Activated CD8-positive, alpha-beta memory T cell treated with anti-CD3 and anti-CD28 coated beads, Interleukin-2, amount 10 ng/mL, durations not matched to agents 7 days and 5 days (primary cell): ENCODE measurements at places on chromosomes 7 and 10. TPM values are rescaled to one million over a fixed set of nuclear protein-coding genes. Genes with fewer than 3 reads are reported as not detected.
A peak's percentile ranks its signal among the peaks of the same experiment; 100 is the strongest.

Gene PDE6C
- not detected for total RNA-seq

Gene MYOF
- 5.5 TPM for total RNA-seq

Gene DGKI
- total RNA-seq = 2.2 TPM

GRCh38 chr7:35258125-35258867 is 4.4 kb upstream of the TBX20 start:
- DNase-seq = no peak

Gene GDF10
- total RNA-seq = 0.45 TPM

Gene MCM7
- total RNA-seq = 409 TPM

Gene RPEL1
- not detected for total RNA-seq

DNA sequence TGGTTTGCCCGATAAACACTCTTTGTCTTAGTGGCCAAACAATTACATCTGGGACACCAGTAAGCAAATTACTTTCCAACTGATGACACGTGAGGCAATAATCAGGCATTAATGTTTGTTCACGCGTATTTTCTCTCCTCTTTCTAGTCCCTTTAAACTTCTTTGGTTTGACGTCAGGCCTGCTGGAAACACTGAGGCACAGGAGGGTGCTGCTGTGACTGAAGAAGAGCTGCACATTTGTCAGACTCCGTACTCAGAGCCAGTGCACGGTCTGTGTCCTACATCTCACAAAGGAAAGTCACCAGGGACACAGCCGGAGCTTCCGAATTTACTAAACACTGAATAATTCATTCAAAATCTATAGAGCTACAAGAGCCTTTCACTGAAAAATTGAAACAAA is 57.6 kb upstream of the ANAPC16 start:
- no peak for DNase-seq

DNA sequence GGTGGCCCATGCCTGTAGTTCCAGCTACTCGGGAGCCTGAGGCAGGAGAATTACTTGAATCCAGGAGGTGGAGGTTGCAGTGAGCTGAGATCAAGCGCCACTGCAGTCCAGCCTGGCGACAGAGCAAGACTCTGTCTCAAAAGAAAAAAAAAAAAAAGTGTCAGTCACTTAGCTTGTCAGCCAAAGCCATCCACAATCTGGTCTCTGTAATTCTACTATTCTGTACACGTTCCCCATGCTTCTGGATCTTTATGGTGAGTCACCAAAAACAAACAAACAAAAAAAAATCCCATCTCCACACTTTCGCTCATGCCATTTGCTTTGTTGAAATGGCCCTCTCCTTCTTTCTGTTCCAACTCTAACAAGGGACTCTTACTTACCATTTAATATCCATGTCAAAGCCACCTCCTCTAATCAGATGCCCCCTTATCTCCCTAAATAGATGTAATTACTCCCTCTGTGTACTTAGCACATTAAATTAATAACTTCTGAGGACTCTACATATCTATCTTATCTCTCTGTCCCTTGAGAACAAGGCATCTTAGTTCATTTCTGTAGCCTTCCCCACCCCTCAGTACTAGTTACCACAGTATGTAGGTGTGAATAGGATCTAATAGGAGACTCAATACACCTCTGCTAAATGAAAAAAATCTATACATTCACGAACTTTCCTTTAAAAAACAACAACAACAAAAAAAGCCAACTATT is 128.4 kb downstream of the ELMO1 start:
- DNase-seq = no peak

DNA sequence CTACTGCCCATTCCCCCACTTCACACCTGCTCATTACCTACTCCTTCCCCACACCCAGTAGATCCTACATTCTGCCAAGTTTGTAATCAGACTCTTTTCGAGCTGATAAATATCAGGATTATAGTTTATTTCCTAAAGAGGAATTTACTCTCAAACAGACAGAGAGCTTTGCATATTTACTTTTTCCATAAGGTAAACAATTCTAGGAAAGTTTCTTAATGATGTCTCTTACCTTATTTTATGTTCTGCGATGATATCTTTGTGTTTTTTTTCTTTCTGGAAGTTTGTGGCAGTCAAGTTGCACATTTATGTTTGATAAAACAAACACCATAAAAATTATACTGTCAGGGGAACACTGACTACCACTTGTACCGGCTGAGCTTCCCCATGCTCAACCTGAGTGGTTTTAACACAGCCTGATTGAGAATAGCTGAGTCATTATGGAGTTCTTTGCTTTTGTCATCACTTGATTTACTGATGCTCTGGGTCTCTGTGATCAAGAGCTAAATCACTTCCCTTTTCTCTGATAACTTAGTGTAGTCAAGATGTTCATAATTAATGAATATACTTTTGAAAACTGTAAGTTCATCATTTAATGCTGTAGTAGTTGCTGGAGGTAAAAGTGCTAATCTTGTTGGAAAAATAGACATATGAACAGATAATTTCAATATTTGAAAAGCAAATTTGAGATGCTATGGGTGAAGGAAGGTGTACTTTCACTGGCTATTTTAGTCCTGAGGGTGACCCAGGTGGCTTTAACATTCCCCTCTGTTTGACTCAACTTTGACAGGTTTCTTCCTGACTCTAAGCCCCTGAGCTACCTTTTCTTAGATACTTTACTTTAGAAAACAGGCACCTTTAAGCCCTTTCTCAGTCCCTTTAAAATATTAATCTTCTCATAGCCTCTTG is 1034.5 kb upstream of the LRRTM3 start:
- DNase-seq = no peak

DNA sequence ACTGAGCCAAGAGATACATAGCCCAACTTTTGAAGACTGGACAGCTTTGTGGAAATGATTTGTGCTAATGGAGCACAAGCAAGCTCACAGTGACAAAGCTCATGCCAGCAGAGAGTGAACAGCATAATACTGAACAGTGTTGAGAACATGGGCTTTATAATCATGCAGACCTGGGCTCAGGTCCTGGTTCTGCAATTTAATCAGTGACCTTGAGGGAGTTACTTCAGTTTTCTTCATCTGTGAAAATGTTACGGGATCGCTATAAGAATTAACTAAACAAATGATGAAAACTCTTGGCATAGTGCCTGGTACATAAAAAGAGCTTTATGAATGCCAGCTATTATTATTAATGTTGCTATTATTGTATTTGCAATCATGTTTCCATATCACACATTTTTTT is 690.5 kb upstream of the LRRN3 start:
- no peak for DNase-seq

DNA sequence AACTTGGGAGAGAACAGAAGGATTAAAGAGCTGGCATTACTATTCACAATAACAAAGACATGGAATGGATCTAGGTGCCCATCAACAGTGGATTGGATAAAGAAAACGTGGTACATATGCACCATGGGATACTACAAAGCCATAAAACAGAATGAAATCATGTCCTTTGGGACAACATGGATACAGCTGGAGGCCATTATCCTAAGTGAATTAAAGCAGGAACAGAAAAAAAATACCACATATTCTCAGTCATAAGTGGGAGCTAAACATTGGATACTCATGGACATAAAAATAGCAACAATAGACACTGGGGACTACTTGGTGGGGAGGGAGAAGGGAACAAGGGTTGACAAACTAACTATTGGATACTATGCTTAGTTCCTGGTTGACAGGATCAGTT is 133.2 kb upstream of the ITGB1 start:
- DNase-seq = no peak

DNA sequence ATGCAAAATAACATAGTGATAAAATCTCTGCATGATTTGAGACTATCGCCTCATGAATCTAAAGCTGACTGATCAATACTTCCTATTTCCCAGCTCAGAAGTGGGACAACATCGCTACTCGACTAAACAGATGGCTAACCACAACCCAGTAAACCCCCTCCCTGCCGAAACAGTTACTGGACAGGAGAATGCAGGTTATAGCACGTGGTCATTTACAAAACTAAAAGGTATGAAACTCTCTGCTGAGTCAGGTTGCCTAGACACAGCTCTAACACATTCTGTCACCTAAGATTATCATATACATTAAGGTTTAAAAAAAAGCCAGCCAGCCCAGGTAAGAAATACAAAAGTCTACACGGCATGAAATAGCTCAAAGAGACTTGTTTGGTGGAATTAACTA is 64.0 kb downstream of the CTBP2 start:
- no peak for DNase-seq

Gene LDB3
- total RNA-seq = 0.05 TPM

DNA sequence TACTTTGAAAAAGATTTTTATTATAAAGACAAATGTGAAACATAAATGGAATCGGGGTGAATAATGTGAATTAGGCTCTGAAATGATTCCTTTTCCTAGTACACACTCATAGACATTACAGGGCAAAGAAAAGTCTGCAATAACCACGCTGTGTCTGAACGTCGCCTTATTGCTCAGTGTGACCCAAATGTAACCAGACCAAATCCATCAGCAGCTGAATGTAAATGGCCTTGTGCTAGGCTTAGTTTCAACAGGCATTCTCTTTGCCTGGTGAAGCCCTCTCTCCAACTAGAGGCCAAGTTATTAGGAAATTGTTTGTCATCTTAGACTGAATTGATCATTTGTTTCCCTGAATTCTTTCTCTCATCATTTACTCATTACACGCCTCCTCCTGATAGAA is 225.5 kb downstream of the CHCHD3 start:
- no peak for DNase-seq

DNA sequence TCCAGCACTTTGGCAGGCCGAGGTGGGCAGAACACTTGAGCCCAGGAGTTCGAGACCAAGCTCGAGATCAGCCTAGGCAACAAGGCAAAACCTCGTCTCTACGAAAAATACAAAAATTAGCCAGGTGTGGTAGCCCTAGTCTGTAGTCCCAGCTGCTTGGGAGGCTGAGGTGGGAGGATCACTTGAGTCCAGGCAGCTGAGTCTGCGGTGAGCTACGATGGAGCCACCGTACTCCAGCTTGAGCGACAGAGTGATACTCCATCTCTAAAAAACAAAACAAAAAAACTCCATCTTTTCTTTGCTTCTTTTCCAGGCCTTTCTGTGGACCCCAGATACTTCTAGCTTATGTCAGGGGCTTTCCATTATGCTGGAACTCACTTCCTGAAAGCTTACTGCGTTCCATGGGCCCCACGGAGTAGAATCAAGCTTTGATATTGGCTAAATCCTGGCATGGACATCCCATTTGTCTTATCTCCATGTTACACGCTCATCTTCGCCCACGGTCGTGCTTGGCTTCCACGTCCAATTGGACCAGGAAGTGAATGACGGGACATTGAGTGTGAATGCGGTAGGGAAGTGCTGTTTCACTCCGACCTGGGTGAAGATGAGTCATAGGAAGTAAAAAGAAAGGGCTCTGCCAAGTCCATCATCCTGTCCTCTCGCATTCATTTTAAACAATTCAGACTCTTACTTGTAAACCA is 45.7 kb downstream of the FAM171A1 start:
- no peak for DNase-seq

DNA sequence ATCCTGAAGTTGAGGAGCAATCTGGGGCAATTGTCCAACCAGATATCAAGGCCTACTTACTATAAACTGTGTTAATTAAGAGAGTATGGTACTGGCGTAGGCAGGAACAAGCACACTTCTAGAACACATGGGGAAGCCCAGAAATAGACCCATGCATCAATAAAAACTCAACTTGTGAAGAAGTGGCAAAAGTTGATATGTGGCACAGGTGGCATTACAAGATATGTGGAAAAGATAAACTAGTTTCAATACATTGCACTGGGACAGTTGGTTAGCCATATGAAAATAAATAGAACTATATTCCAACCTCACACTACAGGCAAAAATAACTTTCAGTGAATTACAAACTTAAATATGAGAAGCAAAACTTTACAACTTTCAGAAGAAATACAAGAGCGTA is 828.7 kb upstream of the LRRN3 start:
- no peak for DNase-seq

- DNase-seq = no peak
Measured at GRCh38 chr7:47739301-47739875, 157.5 kb upstream of the TNS3 start.

GRCh38 chr7:70855373-70855772 is 276.6 kb upstream of the GALNT17 start:
- DNase-seq = no peak

Gene WDFY4
- 0.06 TPM for total RNA-seq

GRCh38 chr10:15163253-15163828 is 5.2 kb downstream of the NMT2 start:
- DNase-seq = no peak

GRCh38 chr10:109960682-109961081 is 37.4 kb upstream of the XPNPEP1 start:
- DNase-seq = no peak

Gene PPP1R3C
- not detected for total RNA-seq

Gene HYAL4
- total RNA-seq = not detected

DNA sequence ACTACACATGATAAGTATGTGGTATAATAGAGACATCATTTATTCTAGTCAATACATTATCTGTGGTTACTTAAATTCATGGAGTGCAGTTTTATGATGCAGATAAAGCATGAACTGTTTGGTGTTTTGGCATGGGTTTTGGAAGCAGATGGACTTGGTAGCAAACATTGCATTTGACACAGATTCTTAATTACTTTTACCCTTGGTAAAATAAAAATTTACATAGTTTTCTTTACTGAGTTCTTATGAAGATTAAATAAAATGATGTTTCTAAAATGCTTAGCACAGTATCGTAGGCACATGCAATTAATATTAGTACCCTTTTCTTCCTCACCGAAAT is 92.0 kb downstream of the ABCA13 start:
- no peak for DNase-seq

- DNase-seq = peak; percentile 67
Measured at GRCh38 chr10:21496343-21497176, 28.9 kb downstream of the SKIDA1 start.

DNA sequence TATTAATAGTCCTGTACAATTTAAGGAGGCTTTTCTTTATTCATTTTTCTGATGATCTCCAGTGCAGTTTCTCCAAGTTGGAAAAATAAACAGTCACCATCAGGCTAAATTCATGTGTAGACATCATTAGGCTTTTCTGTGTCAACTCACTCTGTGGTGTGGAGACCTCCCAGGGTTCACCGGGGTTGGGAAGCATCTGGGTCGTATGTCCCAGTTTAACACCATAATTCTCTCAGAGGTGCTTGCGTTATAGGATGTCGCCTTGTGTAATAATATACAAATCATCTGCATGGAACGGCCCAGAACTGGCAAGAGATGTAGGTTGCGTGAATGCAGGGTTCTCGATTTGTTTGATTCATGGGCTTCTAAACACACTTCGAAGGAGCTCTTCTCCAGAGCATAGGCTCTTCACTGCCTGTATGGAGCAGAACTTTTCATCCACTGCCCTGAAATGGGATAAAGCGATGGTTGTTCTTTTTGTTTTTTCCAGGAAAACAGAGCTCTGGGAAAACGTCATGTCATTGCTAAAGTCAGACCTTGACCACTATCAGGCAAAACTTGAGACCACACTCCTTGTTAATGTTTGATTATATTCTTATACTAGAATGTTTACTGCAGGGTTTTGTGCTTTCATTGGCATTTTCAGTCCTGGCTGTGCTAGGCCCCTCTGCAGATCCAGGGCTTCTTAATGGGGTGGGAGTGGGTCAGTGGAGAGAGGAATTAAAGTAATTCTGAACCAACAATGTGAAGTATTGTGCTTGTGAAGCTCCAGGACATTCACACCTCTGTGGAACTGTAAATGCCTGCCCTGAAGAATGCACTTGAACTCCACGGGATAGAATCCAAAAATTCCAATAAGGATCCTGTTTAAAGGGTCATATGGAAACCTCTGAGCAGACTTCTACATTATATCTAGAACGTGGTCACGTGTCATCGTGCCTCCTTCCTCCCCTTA is 172.8 kb downstream of the TRIL start:
- no peak for DNase-seq

Gene PRKAR2B
- 1.1 TPM for total RNA-seq
